ENCODE measurements at places on chromosomes 13 and 19. TPM values are rescaled to one million over a fixed set of nuclear protein-coding genes. Genes with fewer than 3 reads are reported as not detected.

The TUBA3C gene
- total RNA-seq, result not detected

The SCAF1 gene
- 41.8 TPM for total RNA-seq

The LENG1 gene
- 6.8 TPM for total RNA-seq

The URAD gene
- not detected for total RNA-seq

- DNase-seq, result no peak
These were observed 350.7 kb downstream of the UQCRFS1 start for GRCh38 chr19:28862238-28862637.

DNA sequence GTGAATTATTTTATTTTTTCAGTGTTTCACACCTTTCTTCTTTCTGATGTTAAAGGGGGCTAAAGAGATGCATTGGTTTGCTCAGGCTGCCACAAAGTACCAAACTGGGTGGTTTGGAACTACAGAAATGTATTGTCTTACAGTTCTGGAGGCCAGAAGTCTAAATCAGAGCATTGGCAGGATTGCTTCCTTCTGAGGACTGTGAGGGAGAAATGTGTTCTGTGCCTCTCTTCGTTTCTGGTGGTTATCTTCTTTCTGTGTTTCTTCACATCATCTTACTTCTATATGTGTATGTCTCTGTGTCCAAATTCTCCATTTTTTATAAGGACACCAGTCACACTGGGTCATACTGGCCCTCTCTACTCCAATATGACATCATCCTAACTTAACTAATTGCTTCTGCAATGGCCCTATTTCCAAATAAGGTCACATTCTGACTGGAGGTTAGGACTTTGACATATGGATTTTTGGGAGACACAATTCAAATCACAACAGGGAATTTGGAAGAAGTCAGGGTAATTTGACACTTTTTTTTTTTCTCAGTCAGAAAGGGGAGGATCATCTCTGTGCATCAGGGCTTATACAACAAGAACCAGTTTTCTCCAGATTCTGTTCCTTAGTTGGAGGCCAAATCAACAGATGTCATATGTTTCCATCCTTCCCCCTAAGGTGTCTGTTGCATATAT, 188.2 kb downstream of the KCNRG start:
- DNase-seq, result no peak

DNA sequence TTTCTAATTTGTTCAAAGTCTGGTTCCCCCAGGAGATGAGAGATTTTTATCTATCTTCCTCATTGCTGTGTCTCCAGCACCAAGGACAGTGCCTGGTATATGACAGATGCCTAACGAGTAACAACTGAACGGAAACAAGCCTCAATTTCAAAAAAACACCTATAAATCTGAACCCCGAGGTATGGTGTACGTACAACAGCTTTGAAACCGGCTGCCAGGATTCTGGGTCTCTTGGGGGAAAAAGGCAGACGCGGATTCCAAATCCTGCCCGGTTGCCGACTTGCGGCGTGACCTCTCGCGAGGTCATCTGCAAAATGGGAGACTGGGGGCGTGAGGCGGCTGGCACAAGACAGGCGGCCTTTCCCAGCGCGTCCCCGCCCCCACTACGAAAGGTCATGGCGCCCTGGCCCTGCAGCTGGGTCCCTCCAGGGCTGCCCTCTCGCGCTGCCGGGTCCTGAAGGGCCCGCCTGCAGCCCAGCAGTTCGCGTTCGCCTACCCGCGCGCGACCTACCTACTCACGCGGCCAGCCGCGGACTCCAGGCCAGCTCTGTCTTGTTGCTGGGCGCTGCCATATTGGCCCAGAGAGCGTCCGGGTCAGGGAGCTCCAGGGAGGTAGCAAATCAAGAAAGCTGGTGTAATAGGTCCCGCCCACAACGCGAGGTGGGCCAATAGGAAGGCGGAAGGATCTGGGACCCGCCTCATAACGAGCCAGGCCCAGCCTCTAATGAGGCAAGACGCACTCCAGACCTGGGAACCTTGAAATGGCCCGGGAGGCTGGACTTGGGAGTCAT, at the start of gene ECSIT:
Gene ECSIT (minus strand): TSS at position 584 of the 791 bp plus-strand sequence. CDS start 9,964 bp downstream, outside the sequence.
- peak; percentile 98 for DNase-seq

GRCh38 chr19:33621811-33622504, at the start of gene CHST8:
Gene CHST8, plus strand, starts transcription at chr19:33621953. Its CDS starts 67,309 bp downstream, at chr19:33689262.
- peak; percentile 80 for DNase-seq

DNA sequence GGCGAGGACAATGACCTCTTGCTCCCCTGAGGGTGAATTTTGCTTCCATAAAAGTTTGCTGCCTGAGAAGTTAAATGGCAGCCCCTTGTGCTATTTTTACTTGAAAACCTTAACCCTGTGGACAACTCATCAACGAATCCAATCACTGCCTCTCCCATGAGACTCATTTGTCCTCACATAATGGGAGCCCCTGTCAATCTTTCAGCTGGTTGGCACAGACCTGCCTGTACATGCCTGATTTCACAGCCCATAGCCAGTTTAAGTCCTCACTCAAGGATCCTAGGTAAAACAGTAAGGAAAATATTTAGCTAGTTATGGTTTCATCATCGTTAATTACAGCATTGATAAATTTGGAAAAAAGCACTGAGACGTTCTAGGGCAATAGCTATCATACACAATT, 207.4 kb downstream of the NHLRC3 start:
- no peak for DNase-seq

DNA sequence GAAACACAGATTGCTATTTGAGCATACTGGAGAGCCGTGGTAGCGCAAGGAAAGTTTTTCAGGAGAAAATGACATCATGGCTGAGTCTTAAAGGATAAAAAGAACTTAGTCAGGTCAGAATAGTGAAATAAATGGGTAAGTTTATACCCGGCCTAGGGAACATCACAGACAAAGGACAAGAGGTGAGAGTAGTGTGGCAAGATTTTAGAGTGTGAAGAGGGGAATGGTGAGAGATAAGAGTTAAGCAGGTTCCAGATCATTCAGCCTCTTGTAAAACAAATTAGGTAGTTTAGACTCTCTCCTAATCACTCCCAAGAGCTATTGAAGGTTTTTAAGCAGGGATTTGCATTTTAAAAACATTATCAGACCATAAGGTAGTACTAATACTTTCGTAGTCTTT, 116.0 kb upstream of the MAB21L1 start:
- no peak for DNase-seq

DNA sequence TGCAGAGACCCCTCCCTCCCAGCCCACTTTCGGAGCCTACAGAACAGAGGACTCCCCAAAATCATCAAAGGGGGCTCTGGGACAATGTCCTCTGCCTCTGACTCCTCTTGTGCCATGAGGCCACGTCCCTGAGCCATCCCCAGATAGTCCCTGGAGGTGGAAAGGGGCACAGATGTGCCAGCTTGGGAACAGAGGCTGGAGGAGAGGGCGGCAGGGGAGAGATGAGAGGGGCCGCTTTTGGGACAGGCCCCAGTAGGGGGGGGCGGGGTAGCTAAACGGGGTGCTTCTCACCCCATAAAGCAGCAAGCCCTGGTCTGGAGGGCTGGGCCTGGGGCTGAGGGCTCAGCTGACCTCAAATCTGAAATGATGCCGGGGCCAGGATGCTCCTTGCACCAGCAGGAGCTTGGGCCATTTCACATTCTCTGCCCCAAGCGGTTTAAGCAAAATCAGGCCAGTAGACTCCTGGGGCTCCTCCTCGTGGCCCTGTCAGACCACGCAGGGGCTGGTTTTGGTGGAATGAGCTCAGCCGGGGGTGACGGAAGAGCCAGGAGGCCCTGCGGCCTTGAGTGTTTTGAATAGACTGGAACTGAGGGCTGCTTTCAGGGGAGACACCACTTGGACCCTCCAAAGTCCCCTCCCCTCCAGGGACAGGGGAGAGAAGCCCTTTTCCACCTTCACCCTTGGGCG, 27.1 kb downstream of the ONECUT3 start:
- peak; percentile 27 for DNase-seq

GRCh38 chr13:65133094-65133493, 2097.0 kb downstream of the PCDH9 start:
- DNase-seq, result no peak

GRCh38 chr19:31676271-31677004, 327.2 kb upstream of the TSHZ3 start:
- no peak for DNase-seq

- DNase-seq, result no peak
These were observed 9.1 kb downstream of the CDX2 start for GRCh38 chr13:27959976-27960361.

- peak; percentile 73 for DNase-seq
These were observed at the start of gene CCDC169 for GRCh38 chr13:36297366-36298338. Gene CCDC169, minus strand, starts transcription at chr13:36297814. Its CDS starts 95 bp downstream, at chr13:36297719.

- DNase-seq, result no peak
These were observed 132.1 kb upstream of the MCF2L start for GRCh38 chr13:112836940-112837339.
